Glomerular endothelial cell (primary cell): ENCODE measurements at places on chromosomes 4 and X. TPM values are rescaled to one million over a fixed set of nuclear protein-coding genes. Genes with fewer than 3 reads are reported as not detected.

Gene RAB40A
- 0.12 TPM in 1 of 2 replicates, not detected in the other for total RNA-seq

Gene HTN1
- total RNA-seq: not detected in 2 replicates

Gene AWAT2
- not detected in 2 replicates for total RNA-seq

Gene PARM1
- total RNA-seq: 0.06 and 0.24 TPM in 2 replicates

Gene SOD3
- 0.35 and 0.58 TPM in 2 replicates for total RNA-seq

Gene PDCL2
- total RNA-seq: not detected in 2 replicates

Gene EREG
- total RNA-seq: 3.9 and 4.0 TPM in 2 replicates

Gene P2RY8
- total RNA-seq: 0.05 and 0.23 TPM in 2 replicates

Gene CYLC1
- total RNA-seq: not detected in 2 replicates

Gene TRIM60
- total RNA-seq: not detected in 2 replicates

Gene MAGEA6
- not detected in 2 replicates for total RNA-seq

Gene KDM6A
- 19.5 and 27.0 TPM in 2 replicates for total RNA-seq

Gene C1QTNF7
- not detected in 2 replicates for total RNA-seq

Gene MAGEC2
- not detected in 2 replicates for total RNA-seq

Gene OTUD6A
- total RNA-seq: not detected in 2 replicates

Gene TIGD4
- total RNA-seq: 0.19 TPM in 1 of 2 replicates, not detected in the other

Gene CFAP99
- not detected in 2 replicates for total RNA-seq

Gene CNKSR2
- total RNA-seq: not detected in 2 replicates

Gene SPARCL1
- 0.41 TPM in 1 of 2 replicates, not detected in the other for total RNA-seq

Gene FAM47E
- 0.44 TPM in 1 of 2 replicates, not detected in the other for total RNA-seq

Gene RBM46
- not detected in 2 replicates for total RNA-seq

Gene SORBS2
- 175 and 251 TPM in 2 replicates for total RNA-seq

Gene CLDN22
- not detected in 2 replicates for total RNA-seq

Gene GLOD5
- not detected in 2 replicates for total RNA-seq

Gene ASB5
- not detected in 2 replicates for total RNA-seq

Gene MAGEA2
- not detected in 2 replicates for total RNA-seq

Gene MTTP
- total RNA-seq: not detected in 2 replicates

Gene BEX2
- 1.3 and 1.8 TPM in 2 replicates for total RNA-seq

Gene PNMA5
- not detected in 2 replicates for total RNA-seq

Gene FAM184B
- total RNA-seq: not detected in 2 replicates

Gene PASD1
- total RNA-seq: not detected in 2 replicates

Gene HS3ST1
- total RNA-seq: 0.87 and 2.5 TPM in 2 replicates

Gene LINC00632
- 3.9 and 7.2 TPM in 2 replicates for total RNA-seq

Gene GAGE12H
- total RNA-seq: not detected in 2 replicates
